ENCODE measurements at places on chromosomes 5 and 9.

DNA sequence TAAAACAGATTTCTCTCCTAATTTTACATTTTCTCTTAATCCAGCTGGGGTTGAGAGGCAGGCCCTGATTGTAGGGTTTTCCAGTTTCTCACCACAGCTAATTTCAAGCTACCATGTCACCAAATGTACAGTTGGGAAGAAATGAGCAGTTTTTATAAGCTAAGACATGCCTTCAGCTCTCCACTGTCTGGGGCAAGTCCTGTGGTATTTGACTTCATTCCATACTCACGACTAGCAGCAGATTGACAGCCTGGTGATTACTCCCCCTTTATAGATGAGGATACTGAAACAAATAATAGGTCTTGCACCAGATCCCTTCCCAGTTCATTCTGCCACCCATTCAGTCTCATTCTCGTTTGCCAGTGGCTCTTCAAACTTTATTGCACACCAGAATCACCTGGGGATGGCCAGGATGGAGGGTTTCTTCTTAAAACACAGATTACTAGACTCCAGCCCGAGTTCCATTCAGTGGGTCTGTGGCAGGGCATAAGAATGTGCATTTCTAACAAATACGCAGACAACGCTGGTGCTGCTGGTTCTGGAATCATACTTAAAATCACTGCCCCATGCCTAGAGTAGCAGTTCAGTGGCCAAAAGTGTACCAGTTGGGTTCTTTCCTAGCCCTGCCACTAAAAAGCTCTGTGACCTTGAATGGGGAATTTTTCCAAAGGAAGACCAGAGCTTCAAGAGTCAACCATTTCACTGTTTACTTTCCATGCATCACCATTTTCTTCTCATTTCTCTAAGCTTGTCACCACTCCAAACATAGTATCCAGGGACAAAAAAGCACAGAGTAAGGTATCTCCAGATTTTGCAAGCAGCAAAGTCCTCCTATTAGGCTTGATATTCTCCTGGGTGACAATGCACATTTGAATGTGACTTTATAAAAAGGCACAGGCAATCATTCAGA, 64.3 kb downstream of the CSNK1A1 start:
- peak; percentile 56 for DNase-seq

DNA sequence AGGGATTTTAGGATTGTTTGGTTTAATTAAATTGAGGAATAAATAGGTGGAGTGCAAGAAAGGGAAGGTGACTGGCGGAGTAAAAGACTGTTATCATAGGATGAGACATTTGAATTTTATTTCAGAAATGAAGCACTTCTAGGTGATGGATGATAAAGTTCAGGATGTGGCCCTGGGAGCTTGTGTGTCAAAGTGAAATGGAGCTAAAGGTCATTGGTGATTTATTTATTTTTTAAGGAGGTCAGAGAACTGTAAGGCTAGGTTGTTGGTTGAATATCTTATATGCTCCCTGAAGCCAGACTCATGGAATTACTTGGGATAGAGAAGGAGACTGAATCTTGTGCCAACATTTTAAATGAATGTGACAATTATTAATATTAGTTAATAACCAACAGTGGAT, 40.5 kb downstream of the PBX3 start:
- DNase-seq: no peak

DNA sequence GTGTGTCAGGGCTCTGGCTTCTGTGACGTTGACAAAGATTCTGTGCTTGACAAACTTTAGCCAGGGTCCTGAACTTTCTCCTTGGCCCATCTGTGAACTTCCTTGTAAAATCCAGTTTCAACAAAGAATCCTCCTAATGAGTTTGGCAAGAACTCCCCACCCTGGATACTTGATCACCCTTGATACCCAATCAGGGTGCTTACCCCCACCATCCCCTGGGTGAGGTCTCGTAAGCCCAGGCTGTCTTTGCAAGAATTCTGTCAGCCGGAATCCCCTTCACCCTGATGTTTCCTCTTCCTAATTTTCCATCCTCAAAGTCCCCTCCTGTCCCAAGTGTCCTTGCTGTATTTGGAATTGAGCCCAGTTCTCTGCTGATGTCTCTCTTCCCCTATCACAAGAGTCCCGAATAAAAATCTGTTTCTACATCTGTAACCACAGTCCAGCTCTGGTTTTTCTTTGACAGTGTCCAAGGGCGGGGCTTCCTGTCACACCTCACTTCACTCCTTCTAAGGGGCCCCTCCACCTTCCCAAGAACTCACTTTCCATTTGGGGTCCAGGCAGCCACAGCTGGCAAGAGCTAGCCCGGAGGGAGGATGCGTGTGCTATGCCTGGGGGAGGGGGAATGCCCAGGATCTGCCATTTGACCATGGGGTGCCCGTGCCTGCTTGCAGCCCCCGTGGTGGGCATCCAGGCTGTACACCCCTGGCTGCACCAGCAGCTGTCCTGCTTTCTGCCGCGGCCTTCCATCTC, 2.7 kb upstream of the CARD19 start:
- no peak for DNase-seq

- DNase-seq: no peak
Measured at GRCh38 chr5:120610145-120610544, 146.0 kb downstream of the PRR16 start.

- peak; percentile 70 for DNase-seq
Measured at GRCh38 chr9:17063535-17064135, 71.2 kb upstream of the CNTLN start.

DNA sequence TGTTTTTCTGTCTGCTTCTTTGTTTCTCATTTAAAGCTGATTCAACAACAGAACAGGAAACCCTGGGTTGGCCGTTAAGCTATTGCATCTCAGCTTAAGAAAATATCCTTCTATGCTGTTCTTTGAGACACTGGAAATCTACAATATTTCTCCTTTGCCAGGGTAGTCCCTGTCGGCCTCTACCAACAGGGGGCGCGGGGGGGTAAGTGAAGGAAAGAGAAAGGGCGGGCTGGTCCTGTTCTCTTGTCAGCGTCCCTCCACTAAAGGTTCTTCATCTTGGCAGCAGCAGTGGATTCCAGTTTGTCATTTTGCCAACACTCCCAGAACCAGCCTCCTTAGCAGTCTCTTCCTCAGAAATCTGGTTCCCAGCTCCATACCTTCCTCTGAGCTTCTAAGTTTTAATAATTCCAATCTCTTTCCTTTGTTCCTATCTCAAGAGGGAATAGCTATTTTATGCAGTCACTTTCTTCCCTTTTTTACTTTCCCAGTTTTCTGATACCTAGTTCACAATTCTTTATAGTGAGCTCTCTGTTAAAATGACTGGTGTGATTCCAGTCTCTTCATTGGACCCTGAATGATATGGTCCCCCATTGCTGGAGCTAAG, 222.3 kb downstream of the GLIS3 start:
- DNase-seq: peak; percentile 71

GRCh38 chr5:14142202-14142826, 828 bp upstream of the TRIO start:
- DNase-seq: peak; percentile 17

DNA sequence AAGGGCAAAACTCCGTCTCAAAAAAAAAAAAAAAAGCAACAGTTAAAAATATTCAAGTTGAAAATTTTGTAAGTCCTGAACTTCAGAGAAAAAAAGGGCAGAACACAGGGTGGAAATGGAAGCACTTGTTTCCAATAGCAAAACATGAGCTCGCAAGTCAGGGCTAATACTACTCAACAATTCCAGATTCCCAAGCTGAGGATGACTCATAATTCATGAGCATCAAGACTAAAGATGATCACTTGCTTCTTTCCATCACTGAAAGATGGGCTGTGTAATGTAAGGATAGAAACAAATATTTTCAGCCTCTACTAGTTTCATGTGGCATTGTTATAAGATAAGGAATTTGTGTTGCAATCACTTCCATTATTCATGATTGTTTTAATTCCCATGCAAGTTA, 33.5 kb upstream of the FST start:
- no peak for DNase-seq

DNA sequence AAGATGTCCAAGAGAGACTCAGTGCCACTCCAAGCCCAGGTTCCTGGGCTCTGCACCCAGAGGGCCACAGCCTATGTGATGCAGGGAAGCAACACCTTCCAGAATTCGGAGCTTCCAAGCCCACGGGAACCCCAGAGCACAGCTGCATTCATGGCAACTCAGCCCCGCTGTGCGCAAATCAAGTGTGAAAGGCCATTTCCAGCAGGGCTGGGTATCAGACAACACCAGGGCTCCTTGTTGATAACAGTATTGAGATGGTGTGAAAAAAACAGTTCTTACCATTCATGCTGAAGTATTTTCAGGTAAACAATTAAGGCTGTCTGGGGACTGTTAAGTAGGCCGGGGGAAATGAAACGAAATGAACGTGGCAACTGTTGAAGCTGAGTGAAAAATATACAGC, 10.1 kb downstream of the ROR2 start:
- DNase-seq: no peak

- peak; percentile 48 for DNase-seq
Measured at GRCh38 chr5:138408023-138408422, 30.8 kb upstream of the REEP2 start.

DNA sequence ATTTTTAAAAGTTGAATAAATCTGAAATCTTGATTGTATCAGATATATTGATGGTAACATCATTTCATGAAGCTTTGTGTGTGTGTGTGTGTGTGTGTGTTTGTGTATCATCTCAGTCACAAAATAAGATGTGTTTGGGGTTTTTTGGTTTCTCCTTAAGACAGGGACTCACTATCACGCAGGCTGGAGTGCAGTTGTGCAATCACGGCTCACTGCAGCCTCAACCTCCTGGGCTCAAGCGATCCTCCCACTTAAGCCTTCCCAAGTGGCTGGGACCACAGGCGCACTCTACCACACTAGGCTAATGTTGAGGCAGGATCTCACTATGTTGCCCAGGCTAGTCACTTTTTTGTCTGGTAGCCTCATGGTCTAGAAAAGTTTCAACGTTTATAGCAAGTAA, 83.4 kb upstream of the DMRT1 start:
- no peak for DNase-seq

GRCh38 chr5:112604732-112605630, 132.7 kb upstream of the APC start:
- peak; percentile 45 for DNase-seq

DNA sequence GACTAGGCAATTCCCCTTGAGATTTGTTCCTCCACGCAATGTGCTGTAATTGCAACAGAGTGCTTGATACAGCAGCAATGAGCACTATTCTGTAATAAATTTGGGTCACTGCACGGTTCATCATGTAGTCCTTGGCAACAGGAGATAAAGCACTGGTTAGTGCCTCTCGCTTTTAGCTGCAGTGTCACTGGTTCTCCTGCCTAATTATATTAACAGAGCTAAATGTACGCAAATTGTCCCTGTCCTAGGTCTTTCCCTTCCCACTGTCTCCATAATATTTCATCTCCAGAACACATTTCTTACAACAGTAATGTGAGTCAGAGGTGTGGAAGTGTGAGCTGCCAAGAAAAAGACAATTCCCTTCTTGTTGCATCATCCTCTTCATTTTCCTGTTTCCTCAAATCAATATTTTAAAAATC, 553.1 kb downstream of the ZNF608 start:
- DNase-seq: no peak

- DNase-seq: no peak
Measured at GRCh38 chr5:138668451-138669380, 84.5 kb upstream of the CTNNA1 start.

DNA sequence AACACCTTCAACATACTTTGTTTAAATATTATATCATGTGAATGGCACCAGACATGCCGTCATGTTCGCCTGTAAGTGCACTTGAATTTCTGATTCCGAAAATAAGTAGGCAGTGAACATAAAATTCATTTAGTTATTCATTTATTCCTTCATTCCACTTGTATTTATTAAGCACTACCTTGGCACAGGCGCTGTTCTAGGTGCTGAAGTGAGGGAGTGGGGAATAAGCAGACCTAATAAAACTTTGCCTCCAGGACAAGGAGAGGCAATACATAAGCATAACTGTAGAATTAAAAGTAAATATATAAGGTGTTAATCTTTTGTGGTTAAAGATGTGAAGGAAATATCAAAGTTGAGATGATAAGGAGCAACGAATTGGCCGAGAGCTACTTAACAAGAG, 297.4 kb downstream of the TENT4A start:
- DNase-seq: no peak

DNA sequence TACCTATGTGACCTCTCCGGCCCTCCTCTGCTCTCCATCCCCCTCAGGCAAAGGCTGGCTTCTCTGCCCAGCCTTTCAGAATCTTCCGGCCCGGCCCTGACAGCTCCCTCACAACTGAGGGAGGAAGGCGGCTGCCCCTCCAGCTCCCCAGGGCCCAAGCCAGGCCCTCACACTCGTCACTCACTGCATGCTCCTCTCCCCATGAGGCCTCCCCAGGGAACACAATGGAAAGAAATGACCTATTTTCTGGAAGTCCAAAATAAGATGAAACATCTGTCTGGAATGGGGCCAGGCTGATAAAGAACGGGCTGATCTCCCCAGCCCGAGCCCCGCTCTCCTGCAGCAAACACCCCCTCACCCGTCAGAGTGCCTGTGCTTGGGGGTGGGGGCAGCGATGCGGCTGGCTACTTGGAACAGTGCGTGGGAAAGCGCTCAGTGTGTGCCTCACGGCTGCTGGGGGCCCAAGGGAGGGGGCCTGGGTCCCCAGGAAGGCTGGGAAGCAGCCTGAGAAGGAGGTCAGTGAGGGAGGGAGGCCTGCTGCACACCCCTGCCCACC, 11.3 kb downstream of the PDGFRB start:
- no peak for DNase-seq

GRCh38 chr5:3741374-3741770, 145.7 kb downstream of the IRX1 start:
- DNase-seq: no peak

GRCh38 chr9:20512636-20513035, 109.7 kb downstream of the MLLT3 start:
- DNase-seq: no peak

GRCh38 chr9:90872835-90873294, 71.2 kb downstream of the SYK start:
- DNase-seq: no peak

GRCh38 chr9:92562461-92562967, 26.7 kb upstream of the ECM2 start:
- DNase-seq: no peak

GRCh38 chr9:10706788-10707187, 94.0 kb upstream of the PTPRD start:
- DNase-seq: no peak

DNA sequence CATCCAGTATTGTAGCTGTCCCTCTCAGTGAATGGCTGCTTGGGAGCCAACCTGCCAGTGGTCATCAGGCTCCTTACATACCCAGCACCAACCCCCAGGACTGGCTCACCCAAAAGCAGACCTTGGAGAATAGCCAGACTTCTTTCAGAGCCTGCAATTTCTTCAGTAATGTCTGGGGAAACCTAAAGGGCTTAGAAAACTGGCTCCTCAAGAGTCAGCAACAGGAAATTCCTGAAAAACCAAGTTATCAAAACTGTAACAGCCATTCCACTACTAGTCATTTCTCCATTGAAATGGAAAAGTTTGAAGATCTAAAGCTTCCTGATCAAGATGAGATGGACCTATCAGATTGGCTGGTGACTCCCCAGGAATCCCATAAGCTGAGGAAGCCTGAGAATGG, 12.3 kb upstream of the STING1 start:
- peak; percentile 49 for DNase-seq

GRCh38 chr9:129981180-129981907, 61.6 kb downstream of the FNBP1 start:
- DNase-seq: no peak

- peak; percentile 11 for DNase-seq
Measured at GRCh38 chr9:4517274-4517673, 27.0 kb downstream of the SLC1A1 start.

- peak; percentile 34 for DNase-seq
Measured at GRCh38 chr9:36597412-36598178, 24.9 kb downstream of the MELK start.

- DNase-seq: no peak
Measured at GRCh38 chr9:129464972-129465833, 155.7 kb downstream of the C9orf50 start.

- no peak for DNase-seq
Measured at GRCh38 chr5:109105631-109106267, 304.0 kb downstream of the PJA2 start.

GRCh38 chr5:159783726-159784247, 132.5 kb upstream of the ADRA1B start:
- DNase-seq: no peak
